ENCODE measurements at places on chromosomes 16 and 17. TPM values are rescaled to one million over a fixed set of nuclear protein-coding genes. Genes with fewer than 3 reads are reported as not detected.

DNA sequence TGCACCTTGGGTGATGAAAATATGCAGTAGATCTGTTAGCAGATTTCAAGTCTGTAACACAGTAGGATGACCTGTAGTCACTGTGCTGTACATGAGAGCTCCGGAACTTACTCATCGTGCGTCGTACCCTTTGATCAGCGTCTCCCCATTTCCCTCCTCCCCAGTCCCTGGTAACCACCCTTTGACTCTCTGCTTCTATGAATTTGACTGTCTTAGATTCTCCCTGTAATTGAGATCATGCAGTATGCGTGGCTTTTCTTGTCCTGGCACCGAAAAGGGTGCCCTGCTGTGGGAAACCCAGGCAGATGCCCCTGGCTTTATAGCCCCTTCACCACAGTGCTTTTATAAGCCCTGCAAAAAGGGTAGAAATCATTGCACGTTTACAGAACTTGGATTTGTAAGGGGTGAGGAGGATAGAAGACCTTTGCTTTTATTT lies 20.5 kb downstream of the CLEC16A start:
- no peak for DNase-seq

DNA sequence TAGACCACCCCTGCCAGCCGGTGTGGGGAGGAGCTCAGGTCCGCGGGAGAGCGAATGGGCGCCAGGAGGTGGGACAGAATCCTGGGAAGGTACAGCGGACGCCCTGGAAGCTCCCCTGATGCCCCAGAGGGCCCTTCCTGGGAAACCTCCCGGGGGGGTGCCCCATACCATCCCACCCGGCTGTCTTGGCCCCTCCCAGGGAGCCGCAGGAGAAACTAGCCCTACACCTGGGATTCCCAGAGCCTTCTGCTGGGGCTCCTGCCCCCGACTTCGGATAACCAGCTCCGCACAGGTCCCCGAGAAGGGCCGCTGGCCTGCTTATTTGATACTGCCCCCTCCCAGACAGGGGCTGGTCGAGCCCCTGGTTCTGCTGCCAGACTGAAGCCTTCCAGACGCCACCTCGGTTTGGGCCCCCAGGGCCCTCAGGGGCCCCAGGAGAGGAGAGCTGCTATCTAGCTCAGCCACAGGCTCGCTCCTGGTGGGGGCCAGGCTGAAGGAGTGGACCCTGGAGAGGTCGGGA lies 3.0 kb upstream of the CBX4 start:
- DNase-seq = no peak

Gene TMEM92
- total RNA-seq = 0.44 TPM

DNA sequence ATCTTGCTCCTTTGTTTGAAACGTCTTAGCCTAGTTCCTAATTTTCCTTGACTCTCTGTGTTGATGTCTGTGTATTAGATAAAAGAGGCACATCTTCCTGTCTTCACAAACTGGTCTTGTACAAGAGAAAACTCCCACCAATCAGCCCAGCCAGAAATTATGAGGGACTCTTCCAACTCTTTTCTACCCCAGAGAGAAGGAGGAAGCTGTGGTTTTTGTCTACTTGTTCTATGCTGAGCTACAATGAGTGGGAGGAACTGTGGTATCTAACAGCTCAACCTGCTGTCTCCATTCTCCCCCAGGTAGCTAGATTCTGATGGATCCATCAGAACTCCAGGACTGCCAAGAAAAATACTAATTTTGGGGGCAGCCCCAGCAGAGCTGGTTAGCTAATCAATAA lies 392.5 kb downstream of the HS3ST3B1 start:
- no peak for DNase-seq

Gene KCTD13
- total RNA-seq = 81.0 TPM

Data from tibial nerve (tissue), 4 donors.